Stimulated activated CD8-positive, alpha-beta memory T cell treated with anti-CD3 and anti-CD28 coated beads, Interleukin-15, amount 100 ng/mL, for 4 hours (primary cell): ENCODE measurements at places on chromosomes 13 and 19.

DNA sequence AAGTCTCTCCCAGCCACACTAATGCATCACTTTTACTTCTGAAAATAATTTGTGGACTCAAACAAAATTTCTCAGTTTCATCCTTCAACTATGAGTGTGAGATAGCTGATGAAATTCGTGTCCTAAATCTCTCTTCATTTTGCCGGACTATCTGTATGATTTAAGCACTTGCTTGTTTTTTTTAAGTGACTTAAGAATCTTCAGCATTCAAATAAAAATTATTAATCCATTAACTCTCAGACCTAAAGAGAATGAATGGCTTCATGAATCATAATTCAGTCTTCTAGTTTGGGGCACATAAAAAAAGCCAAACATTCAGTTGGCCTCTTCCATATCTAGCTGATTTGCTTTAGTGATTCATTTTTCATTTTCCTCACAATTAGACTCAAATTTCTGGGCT, 579.5 kb downstream of the DCT start:
- no peak for DNase-seq

- no peak for DNase-seq
Measured at GRCh38 chr13:54841682-54842081, 1813.1 kb downstream of the OLFM4 start.

DNA sequence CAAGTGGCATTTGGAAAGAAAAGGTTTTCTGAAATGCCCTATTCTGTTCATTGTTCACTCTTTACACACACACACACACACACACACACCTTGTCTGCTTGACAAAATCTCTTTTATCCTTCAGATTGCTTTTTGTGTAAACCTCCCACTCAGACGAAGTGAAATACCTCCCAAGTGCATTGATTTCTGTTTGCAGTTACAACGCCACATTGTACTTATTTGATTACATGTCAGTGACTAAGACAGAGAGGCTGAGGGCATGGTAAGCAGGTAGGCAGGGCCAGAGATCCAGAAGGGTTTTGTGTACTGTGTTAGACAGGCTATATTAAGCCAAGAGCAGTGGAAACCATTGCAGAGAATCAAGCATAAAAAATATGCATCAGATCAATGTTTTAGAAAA, 561.8 kb downstream of the GPC6 start:
- DNase-seq: no peak

DNA sequence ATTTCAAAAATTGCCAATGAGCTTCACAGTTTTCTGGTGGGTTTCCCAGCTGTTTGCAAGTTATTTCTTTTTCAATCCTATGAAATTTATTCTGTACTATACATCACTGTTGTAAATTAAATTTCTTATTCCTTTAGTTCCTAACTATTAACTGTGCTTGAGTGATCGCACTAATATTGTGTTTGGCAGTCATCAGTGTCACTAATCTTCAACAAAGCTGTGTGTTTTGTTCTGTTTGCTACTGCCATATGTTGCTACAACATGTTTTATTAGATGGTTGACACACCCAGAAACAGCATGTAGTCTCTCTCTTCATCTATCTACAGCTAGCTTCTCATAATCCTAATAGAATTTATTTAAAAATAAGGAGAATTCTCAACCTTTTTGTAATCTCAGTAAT, 453.6 kb upstream of the PRR20A start:
- no peak for DNase-seq

DNA sequence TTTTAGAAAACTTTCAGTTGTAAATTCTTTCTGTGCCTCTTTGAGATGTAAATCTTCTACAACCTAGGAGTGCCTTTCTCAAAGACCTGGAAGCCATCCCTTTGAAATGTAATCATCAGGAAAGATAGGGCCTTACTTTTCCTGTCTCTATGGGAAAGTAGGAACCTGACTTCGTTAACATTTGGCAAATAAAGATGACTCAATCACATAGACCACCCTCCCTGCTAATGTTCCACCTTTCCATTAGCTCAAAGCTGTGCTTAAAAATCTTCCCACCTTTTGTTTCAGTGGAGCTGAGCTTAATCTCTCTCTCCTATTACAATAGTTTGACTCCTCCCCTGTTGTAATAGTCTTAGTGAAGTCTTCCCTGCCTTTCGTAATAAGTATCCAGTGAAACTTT, 247.7 kb downstream of the OLFM4 start:
- DNase-seq: no peak

DNA sequence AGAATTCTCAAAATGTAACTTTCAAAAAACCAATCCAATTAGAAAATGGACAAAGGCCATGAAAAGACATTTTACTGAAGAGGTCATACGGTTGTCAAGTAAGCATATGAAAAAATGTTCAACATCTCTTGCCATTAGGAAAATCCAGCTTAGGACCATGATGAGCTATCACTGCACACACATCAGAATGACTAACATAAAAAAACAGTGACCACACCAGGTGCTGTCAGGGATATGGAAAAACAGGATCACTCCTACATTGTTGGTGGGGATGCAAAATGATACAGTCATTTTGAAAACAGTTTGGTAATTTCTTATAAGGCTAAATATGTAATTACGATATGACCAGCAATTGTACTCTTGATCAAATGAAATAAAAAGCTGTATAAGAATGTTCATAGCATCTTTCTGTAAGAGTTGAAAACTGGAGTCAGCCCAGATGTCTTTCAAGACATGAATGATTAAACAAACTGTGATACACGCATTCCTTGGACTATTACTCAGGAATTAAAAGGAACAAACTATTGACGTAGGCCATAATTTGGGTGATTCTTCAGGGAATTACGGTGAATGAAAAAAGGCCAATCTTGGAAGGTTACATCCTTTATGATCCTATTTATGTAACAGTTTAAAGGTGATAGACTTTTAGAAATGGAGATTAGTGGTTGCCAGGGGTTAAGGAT, 26.9 kb upstream of the RCBTB2 start:
- no peak for DNase-seq

DNA sequence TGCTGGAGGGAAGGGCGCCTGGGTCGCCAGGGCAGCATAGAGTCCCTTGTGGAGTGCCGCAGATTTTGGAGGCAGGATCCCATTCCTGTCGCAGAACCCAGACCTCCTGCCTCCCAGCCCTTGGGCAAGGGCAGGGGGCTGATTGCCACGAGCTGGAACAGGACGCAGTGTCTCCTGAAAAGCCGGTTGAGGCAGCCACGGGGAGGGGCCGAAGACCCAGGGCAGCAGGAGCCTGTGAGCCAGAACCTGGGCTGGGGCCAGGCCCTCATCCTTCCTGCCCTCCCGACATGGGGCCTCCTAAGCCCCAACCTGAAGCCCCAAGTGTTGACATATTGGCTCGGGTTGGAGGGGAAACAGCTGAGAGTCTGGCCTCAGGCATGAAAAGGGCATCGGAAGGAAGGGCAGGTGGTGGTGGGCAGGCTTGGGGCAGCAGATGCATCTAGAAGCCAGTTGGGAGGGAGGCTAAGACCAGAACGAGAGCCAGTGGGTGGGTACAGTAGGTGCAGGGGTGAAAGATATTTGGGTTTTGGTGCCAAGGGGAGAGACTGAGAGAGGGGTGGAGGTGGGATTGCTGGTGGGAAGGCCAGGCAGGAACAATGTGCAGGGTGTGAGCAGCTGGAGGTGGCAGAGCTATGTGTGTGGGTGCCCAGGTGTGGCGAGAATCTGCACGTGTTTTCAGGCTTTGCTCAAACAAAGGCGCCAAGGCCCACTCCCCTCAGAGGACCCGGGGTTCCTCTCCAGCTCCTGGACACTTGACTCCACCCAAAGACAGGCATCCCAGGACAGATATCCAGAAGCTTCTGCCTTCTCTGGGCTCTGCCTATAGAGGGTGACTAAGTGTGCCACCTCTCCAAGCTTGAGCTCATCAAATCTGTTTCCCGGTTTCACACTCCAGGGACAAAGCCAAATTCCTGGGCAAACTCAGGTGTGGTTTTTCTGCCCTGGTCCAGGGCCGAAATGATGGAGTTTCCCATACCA, 1.4 kb upstream of the SBSN start:
- no peak for DNase-seq

DNA sequence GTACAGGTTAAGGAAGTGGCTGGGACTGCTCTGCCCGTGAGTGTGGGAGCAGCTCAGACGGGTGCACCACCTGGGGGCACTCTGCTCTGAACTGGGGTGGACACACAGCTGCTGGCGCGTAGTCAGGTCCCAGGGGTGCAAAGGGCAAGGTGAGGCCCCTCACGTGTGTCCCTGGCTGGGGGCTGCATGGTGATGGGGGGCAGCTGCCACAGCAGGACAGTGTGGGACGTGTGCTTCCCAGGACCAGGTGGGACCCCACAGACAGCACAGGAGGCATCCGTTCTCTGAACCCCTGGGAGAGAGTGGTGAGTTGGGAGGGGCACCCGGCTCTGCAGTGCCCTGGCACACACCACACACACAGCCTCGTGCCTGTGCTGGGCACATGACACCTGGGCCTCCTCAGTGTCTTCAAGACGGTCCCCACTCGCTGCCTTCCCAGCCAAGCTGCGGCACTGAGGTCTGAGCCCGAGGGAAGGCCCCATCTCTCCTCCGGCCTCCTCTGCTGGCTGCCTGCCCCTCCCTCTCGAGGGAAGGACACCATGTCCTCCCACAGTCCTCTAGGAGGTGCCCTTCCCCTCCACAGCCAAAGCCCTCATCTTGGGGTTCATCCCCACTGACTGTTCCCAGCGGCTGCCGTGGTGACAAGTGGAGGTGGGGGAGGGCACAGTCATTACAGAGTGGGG, 24.7 kb downstream of the CILP2 start:
- peak; percentile 32 for DNase-seq

DNA sequence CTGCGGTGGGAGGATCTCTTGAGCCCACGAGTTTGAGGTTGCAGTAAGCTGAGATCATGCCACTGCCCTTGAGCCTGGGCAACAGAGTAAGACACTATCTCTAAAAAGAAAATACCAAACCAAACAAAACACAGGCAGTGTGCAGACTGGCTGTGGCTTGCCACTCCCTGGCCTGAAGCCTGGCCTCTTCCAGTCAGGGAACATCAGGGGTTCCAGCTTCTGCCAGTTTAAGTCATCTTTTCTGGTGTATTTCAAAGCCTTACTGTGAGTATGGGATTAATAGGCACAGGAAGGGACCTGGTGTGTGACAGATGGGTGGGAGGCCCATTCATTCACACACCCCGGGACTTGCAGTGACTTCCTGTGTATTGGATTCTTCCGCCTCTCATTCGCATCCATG, 27.0 kb upstream of the F2RL3 start:
- DNase-seq: no peak

DNA sequence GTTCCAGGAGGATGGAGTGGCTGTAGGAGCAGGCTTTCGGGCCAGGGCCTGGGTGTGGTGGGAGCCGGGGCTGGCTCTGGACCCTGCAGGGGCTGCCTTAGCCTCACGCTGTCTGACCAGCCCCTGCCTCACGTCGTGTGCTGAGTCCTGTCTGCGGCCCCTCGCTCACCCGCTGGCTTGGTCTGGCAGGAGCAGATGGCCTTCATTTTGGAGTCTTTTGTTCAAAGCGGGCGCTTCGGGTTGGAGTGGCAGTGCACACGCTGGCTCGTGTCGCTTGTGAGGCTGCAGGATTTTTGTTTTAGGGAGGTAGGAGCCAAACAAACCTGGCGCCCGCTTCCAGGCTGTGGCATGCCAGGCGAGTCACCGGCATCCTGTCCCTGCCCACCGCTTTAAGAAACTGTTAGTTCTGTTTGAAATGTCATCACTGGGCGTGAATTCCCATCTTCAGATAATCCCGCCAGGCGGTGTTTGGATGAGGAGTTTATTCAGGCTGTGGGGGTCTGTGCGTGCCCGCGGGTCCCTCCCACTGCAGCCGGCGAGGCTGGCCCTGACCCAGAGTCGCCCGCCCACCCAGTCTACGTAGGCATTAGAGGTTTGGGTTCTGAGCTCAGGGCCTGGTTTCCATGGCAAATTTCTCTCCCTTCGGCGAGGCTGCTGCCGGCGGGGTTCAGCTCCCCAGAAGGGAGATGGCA, 89.8 kb downstream of the KDM4B start:
- DNase-seq: no peak

DNA sequence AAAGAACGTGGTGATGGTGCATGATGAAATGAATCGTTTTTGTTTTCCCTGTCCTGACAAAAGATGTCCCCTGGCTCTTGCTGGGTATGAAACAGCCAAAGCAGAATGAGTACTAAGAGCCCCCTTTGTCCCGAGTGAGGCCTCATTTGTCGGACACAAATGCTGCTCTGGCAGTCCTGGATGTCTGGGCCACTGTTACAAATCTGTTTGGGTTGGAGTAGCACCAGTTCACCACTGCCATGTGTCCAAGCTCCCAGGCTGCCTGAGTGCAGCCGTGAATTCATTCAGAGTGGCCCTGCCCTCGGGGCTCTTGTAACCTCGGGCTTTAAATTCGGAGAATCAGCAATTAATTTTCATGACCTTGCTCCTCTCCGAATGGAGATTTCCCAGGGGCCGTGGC, 182.4 kb downstream of the NUFIP1 start:
- DNase-seq: no peak
